ENCODE measurements at places on chromosomes 6 and 20.

DNA sequence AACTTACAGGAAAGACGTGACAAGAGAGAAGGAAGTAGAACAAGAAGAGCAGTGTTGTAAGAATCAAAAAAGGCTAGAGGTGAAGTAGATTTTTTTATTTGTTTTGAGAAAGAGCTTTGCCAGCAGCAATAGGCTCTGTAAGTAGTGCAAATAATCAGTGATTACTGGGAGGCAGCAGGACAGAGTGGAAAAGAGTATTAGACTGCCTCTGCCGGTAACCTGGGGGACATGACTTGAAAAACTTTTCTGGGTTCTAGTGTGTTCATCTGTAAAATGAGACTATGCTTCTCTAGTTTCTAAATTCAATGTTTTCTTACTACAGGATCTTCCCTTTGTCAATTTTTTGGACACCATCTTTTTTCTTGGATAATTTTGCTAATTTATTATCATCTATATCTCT lies 5.8 kb upstream of the IRAK1BP1 start:
- no peak for DNase-seq

GRCh38 chr6:158834675-158835385 lies 15.7 kb upstream of the EZR start:
- no peak for DNase-seq

DNA sequence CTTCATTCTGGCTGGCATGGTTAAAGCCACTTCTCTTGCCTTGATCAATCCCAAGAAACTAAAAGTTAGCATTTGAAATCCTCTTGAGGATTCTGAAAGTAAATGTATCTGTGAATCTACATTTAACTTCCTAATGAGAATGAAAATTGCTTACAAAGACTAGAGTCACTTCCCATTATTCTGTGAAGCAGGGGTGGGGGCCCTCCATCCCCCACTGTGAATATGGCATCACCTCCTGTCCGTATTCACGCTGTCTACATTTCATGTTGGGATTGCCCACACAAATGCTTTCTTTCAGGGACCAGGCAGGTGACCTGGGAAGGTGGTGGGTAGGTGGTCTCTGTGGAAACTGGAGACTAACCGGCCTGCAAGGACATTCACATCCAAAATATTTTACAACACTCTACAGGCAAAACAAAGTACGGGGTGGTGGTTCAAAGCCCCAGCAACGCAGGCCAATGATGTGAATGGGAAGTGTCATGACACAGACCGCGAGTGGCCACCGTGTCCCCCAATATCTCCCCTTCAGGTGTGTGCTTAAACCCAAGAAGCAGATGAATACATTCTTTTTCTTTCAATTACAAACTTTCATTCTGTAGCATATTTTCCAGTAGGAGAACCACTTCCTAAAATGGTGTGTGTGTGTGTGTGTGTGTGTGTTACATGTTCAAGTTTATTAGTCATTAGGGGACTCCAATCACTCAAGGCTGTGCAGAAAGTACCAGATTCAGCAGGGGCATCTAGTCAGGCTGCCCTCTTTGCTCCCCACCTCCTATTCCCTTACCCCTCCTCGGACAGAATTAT lies 132.2 kb downstream of the PRND start:
- no peak for DNase-seq

- no peak for DNase-seq
Observed at GRCh38 chr6:44339763-44340625, 2.5 kb upstream of the SPATS1 start.

GRCh38 chr6:78615430-78615904 lies 251.9 kb upstream of the IRAK1BP1 start:
- no peak for DNase-seq

Measured in T-helper 2 cell (primary cell).